ENCODE measurements at places on chromosomes 4 and X.

DNA sequence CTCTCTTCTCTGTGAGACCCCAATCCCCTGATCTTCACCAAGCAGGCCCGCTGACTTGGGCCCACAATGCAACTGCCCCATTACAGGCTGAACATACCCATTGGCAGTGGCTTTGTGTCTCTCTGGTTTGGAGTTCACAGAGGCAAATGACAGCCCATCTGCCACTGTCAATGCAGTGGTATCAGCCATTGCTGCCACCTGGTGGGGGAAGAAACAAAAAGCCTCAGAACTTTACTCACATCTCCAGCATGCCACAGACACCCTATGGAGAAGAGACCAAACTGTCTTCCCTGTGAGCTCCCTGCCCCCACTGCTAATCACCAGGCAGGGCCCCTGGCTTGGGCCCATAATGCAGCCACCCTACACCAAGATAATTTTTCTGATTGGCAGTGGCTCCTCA lies 729.3 kb upstream of the ACTRT1 start:
- no peak for DNase-seq

GRCh38 chr4:121711263-121712000 lies 14.7 kb upstream of the ANXA5 start:
- DNase-seq, result no peak

GRCh38 chrX:9907645-9908387 lies 59.3 kb upstream of the CLDN34 start:
- no peak for DNase-seq

GRCh38 chr4:113106108-113106507 lies 56.7 kb downstream of the ANK2 start:
- DNase-seq, result no peak

DNA sequence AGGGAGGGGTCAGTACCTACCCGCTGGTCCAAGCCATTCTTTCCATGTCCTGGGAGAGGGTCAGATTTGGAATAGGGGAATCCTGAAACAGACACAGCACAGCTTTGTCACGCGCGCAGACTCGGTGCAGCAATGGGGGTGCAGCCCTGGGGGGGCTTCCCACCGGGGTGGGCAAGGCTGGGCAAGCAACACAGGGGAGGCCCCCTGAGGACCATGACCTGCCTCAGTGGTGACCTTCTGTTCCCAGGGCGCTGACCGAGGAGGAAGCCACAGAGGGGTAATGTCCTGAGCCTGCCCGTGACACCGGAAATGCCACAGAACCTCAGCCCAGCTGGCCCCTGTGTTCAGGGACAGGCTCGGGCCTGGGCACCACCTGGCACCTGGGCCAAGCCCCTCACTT lies 53.2 kb upstream of the AFAP1 start:
- no peak for DNase-seq

GRCh38 chrX:23952391-23952790 lies 44.6 kb downstream of the CXorf58 start:
- DNase-seq, result no peak

DNA sequence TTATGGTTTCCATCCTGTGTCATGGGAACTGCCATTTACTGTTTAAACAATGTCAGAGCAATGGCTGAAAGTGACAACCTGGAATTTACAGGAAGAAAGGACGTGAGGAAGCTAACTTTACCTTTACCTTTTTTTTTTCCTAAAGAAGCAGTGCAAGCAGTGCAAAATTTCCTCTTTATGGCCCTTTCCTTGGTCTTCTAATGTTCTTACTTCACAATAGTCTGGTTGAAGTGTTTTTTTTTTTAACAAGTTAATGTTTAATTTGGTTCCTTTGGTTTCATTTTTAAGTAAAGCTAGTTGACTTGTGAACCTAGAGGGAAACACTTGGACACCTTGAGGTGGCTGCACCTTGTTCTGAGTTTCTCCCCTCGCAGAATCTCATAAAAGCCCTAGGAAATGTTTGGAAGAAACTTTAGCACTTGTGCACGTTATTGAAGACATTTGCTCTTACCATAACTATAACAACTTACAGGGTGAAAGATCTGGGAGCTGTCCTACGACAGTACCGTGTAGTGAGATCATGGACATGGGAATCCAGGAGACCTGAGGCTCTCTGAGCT lies 1.8 kb downstream of the SGMS2 start:
- DNase-seq, result no peak

GRCh38 chr4:84753321-84753972 lies 170.5 kb downstream of the CDS1 start:
- DNase-seq, result no peak

Measured in T-helper 17 cell (primary cell).